Transverse colon (tissue), 4 donors: ENCODE measurements at places on chromosomes 6 and 20.
A peak's percentile ranks its signal among the peaks of the same experiment; 100 is the strongest.

- DNase-seq, result no peak
These were observed 91.1 kb downstream of the MTFR2 start for GRCh38 chr6:136158971-136159370.

GRCh38 chr6:74357321-74357720 lies 661.3 kb downstream of the CD109 start:
- no peak for DNase-seq

DNA sequence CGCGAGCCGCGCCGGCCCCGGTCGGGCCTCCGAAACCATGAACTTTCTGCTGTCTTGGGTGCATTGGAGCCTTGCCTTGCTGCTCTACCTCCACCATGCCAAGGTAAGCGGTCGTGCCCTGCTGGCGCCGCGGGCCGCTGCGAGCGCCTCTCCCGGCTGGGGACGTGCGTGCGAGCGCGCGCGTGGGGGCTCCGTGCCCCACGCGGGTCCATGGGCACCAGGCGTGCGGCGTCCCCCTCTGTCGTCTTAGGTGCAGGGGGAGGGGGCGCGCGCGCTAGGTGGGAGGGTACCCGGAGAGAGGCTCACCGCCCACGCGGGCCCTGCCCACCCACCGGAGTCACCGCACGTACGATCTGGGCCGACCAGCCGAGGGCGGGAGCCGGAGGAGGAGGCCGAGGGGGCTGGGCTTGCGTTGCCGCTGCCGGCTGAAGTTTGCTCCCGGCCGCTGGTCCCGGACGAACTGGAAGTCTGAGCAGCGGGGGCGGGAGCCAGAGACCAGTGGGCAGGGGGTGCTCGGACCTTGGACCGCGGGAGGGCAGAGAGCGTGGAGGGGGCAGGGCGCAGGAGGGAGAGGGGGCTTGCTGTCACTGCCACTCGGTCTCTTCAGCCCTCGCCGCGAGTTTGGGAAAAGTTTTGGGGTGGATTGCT lies 1.3 kb downstream of the VEGFA start:
- peak; percentile 78 for DNase-seq

DNA sequence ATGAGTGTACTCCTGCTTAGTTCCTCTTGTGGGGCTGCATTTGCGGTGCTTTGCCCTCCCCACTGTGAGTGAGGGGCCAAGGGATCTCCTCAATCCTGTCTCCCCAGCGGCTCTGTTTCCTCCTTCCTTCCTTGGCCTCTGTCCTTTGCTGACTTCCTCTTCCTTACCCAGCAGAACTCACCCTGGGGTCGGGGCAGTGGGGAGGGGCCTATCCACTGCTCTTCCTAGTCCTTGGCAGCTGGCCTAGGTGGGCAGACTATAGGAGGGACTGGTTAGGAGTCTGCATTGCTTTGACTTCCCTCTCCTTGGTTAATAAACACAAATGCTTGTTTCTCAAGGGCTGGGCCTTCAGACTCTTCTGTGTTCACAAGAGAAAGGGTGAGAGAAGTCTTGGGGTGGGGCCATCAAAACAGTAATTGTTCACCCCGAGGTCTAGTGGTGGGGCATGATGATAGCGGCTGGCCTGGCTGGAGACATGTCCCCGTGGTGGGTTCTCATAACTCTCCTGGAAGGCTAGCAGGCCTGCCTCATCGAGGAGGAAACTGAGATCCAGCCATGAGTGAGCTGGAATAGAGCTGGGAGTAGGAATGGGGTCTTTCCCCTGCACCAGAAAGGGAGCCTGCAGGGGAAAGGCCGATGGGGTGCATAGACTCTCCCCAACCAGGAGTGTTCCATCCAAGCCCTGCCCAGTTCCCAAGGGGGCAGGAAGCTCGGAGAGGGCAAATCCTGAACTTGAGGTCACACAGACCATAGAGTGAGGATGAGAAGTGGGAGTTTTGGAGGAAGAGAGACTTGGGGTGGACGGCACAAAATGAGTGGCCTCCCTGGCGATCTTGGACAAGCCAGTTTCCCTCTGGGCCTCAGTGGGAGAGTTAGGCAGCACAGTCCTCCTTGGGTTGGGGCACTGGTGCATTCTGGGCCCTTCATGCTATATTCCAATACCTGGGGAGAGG lies 12.7 kb downstream of the FAM110A start:
- no peak for DNase-seq

- DNase-seq, result no peak
These were observed 191.6 kb upstream of the SUPT3H start for GRCh38 chr6:45569210-45569945.

GRCh38 chr20:40666336-40666735 lies 22.7 kb downstream of the MAFB start:
- DNase-seq, result no peak

DNA sequence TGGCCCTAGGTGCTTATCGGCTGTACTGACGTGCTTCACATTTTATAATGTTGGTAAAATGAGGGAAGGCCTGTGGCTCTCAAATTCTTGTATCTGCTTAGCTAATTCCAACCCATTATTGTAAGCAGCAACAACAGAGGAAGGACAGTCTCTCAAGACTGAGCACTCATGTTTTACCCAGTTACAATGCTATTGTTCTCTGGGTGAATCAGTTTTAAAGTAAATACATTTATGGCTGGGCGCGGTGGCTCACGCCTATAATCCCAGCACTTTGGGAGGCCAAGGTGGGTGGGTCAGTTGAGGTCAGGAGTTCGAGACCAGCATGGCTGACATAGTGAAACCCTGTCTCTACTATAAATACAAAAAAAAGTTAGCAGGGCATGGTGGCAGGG lies 194.6 kb downstream of the PRKN start:
- peak; percentile 71 for DNase-seq

GRCh38 chr20:45863543-45864470 lies 6.4 kb downstream of the ZSWIM3 start:
- DNase-seq, result no peak

GRCh38 chr20:44967207-44967807 lies 995 bp downstream of the STK4 start:
- DNase-seq, result peak; percentile 40

DNA sequence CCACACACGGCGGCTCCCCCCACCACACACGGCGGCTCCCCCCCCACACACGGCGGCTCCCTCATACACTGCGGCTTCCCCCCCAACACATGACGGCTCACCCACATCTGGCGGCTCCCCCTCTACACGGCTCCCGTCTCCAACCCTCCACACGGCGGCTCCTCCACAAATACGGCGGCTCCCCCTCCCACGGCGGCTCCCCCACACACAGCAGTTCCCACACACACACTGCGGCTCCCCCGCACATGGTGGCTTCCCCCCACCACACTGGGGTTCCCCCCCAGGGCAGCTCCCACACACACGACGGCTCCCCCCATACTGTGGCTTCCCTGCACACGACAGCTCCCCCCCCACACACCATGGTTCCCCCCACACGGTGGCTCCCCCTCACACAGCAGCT lies 98.0 kb downstream of the TTLL2 start:
- no peak for DNase-seq
